ENCODE measurements at places on chromosomes 11 and 22.
A peak's percentile ranks its signal among the peaks of the same experiment; 100 is the strongest.

- no peak for DNase-seq
These were observed 134.4 kb upstream of the ZC3H12C start for GRCh38 chr11:109958821-109959166.

GRCh38 chr11:2268729-2269600 lies 1.4 kb downstream of the ASCL2 start:
- DNase-seq = peak; percentile 72

GRCh38 chr22:32776802-32777201 lies 24.7 kb upstream of the TIMP3 start:
- no peak for DNase-seq

GRCh38 chr11:69304258-69304657 lies 10.3 kb downstream of the MYEOV start:
- no peak for DNase-seq

DNA sequence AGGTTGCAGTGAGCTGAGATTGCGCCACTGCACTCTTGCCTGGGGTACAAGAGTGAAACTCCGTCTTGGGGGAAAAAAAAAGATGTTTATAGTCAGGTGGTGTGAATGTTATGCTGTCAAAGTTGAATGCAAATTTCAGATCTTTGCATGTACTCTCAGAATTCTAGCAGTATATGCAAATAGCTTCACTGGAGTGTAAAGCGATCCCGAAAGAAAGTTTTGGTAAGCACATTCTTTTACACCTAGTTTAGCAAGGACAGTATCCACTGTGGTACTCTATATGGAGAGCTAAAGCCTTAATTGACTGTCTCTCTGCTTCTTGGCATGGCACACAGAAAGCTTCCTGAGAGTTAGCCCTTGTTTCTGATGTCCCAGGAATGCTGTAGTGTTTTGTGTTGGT lies 4.0 kb downstream of the JAM3 start:
- no peak for DNase-seq

- no peak for DNase-seq
These were observed 51.6 kb upstream of the DEUP1 start for GRCh38 chr11:93278976-93279375.

DNA sequence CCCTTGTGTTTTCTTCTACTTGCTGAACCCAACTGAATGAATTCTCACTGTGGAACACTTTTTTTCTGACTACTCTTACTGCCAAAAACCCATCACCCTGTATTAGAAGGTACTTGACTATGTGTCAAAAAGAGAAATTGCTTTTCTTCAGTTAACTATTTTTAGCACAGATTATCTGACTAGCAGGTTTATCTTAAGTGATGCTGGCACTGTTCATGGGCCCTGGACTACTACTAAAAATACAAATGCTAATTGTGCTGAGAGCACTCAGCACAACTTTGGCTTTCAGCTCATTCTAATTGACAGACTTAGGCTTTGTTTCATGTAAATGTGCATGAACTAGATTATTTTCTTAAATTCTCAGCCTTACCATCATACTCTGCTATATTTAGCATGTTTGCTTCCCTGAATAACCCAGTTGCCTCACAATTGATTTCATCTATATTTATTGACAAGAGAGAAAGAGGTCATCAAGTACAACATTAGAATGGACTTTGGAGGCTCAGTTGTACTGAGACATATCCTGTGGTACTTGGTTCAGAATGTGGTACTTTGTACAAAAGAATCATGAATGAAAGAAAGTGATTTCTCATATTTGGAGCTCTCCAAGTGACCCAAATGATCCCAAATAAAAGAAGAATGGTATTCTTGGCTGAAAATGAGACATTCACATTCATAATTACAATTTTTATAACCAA lies 478.3 kb downstream of the KCNA4 start:
- DNase-seq = no peak

DNA sequence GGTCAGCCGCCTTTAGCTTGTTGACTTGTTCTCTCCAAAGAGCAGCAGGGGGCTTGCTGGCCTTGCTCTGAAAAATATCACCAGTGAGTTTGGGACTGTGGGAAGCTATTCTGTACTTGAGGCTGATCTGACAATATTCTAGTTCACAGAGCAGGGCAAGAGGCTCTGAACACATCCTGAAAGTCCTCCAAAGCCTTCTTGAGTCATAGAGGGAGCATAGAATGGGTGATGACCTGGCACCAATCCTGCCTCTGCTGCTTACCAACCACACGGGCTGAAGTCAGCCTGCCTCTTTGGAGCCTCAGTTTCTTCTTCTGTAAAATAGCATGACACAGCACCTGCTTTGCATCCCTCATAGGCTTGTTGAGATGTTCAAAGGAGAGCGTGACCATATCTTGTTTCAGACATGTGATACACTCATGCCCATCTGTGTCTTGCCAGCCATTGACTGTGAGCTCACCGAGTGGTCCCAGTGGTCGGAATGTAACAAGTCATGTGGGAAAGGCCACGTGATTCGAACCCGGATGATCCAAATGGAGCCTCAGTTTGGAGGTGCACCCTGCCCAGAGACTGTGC lies 96.6 kb downstream of the RRAS2 start:
- no peak for DNase-seq

DNA sequence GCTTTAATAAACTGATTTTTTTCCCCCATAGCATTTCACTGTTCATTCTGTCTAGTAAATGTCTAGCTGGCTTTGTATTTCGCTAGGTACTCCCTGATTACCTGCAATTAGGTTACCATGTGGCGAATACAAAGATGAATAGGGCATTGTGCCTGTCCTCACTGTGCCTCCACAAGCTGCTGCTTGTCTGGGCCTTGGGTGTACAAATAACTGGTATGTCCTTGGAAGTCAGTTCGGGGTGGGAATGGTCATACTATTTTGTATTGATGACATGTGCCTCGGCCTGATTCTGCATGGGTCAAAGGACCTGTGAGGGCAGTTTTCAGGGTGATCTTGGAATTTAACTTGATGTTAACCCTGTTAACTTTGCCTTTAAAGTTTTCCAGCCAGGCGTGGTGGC lies 11.4 kb downstream of the RBM4 start:
- DNase-seq = no peak

- no peak for DNase-seq
These were observed 23.6 kb upstream of the OR6M1 start for GRCh38 chr11:123829745-123830144.

- no peak for DNase-seq
These were observed 26.2 kb downstream of the MCM5 start for GRCh38 chr22:35425971-35426800.

DNA sequence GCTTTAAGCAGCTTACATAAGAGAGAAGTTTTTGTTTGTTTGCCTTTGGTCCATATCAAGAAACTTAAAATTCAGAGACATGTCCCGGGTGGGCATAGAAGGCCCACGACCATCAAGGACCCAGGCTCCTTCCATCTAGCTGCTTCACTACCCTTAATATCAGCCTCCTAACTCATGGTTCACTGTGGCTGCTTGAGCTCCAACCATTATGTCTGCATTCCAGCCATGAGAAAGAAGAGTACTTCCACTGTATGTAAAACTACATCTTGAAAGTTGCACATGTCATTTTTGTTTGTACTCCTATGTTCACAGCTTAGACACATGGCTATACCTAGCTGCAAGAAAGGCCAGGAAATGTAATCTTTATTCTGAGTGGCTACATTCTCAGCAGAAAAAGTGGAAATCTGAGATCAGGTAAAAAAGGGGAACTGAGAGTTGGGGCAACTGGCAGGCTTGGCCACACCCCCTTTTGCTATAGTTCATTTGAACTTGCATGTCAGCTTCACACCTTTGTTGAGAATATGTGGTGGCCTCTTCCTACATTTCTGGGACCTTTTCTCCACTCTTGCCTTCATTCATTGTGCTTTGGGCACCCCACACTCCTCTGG lies 81.3 kb upstream of the TP53I11 start:
- no peak for DNase-seq

DNA sequence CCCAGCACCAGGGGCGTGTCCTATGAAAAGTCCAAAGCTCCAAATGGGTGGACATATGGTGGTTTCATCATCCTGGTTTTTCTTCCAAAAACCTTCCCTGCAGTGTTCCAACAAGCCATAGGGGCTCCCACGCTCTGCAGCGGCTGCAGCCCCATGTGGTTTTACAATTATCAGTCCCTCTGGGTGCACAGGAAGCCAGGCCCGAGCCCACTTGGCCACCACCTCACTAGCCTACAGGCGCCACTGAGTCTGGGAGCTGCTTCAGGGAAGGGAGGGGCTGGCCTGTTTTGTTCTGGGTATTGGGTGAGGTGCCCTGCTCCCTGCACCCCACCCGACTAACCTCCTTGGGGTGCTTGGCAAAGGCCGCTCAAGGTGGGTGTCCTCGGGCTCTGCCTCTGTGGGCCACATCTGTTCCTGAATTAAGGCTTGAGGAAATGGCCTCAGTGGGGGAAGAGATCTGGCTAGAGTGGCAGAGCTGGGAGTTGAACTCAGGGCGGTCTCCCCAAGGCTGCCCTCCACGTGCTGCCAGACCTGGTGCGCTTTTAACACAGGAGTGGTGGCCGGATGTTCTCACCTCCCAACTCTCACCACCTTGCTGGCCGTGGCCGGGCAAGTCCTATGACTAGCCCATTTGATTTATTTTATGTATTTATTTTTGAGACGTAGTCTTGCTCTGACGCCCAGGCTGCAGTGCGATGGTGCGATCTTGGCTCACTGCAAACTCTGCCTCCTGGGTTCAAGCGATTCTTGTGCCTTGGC lies 5.3 kb upstream of the CDC42BPG start:
- DNase-seq = no peak

DNA sequence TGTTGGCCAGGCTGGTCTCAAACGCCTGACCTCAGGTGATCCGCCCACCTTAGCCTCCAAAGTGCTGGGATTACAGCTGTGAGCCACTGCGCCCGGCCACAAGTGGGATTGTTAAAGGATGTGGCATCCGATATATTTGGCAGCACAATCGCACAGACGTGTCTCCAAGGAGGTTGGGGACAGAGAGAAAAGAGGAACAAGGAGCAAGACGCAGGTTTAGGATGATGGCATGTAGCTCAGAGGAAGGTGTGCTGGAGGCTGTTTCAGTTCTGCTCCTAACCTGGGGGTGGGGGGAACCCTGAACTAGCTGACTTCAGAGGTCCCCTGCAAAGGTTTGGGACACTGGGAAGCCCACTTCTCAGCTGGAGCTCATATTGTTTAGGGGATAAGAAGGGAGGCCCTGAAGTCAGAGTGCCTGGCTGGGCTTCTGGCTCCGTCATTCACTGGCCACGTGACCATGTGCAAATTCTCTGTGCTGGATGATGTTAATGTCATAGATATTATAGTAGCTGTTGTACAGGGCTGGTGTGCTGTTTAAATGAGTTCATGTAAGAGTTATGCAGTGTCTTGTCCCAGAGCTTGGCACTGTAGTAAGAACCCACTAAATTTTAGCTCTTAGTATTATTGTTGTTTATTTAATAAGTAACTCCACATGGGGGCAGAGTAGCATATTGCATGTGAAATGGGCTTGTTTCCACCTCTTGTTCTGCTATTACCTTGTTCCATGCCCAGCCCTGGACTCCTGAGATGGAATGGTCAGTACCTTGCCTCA lies 129.7 kb downstream of the ST3GAL4 start:
- DNase-seq = no peak

DNA sequence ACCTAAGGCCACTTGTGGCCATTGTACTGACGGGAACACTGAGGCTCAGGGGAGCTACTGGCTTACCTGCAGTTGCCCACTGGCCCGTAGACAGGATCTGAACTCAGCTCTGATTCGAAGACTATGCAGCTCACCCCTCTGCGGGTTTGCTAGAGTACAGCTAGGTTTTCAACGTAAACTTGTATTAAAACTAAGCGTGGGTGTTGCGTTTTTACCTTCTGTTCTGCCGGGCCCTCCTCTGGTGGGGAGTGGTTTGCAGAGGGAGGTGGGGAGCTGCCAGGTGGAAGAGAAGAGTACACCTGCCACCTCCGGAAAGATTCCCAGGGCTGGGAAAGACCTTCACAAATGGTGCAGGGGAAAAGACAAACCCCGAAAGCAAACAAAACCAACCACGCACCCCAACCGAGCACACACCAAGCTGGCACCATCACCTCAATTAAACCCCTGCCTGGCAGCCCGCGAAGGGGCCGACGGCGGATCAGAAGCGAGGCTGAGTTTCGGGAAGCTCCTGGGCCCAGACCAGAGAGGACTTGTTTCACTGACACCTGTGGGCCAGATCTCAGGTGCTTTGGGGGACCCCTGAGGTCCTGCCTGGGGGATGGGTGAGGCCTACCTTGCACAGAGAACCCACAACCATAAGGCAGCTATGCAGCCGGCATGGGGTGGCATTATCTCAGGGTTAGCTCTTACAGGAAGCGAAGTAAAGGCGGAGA lies 37.7 kb downstream of the SHISAL1 start:
- DNase-seq = peak; percentile 27

DNA sequence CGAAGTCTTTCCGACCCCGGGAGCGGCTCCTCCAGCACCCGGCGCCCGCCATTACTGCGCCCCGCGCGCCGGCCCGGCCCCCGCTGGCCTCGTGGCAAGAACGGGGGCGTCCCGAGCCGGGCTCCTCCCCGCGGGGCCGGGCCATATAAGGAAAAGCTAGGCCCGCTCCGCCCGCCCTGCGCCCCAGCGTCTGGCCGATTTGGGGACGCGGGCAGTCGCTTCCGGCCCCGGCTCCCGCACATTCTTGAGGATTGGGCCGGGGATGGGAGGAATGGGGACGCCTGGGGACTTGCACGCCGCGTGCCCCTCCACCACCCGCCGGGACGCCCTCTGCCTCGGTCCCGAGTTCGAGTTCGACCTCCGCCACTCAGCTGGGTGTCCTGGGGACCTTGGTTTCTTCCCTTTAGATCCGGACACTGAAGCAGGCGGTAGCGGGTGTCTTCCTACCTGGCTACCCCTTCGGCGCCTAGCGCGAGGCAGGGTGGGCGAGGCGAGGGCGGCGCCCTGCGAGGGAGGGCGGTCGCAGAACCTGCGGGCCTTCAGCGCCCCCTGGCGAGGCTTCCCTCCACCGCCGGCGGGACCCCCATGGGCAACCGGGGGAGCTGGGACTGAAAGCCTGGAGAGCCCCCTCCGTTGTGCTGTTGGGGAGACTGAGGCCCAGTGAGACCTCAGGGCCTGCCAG lies 3.8 kb downstream of the SMTN start:
- DNase-seq = peak; percentile 90

- no peak for DNase-seq
These were observed 33.0 kb downstream of the DKK3 start for GRCh38 chr11:11975201-11976092.

GRCh38 chr11:117824571-117825537 lies at the start of gene FXYD2:
TSS of gene FXYD2 (minus strand) at chr11:117824744. CDS start at chr11:117824678, 66 bp downstream.
- peak; percentile 42 for DNase-seq

GRCh38 chr22:45238076-45238956 lies 2.4 kb downstream of the KIAA0930 start:
- DNase-seq = no peak

GRCh38 chr11:44590769-44591168 lies 25.3 kb downstream of the CD82 start:
- no peak for DNase-seq

DNA sequence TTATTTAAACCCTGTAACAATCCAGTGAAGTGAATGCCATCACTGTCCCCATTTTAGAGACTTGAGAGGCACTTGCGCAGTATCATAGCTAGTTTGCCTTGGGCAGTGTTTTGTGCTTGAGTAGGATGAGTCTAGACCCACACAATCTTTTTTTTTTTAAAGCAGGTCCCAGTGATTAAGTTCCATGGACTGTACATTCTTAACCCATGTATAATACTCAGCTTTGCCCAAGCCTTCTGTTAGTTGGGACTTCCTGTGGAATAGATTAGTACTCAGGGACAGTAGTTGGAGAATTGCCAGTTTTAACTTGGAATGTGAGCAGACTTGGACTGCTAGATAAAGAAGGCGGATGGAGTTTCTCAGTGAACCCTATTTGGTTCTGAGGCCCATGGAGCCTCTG lies 108.6 kb upstream of the RASSF10 start:
- DNase-seq = no peak

GRCh38 chr11:118223570-118223969 lies 1.2 kb downstream of the JAML start:
- DNase-seq = no peak

Data from mucosa of descending colon (tissue), 3 donors.